Mucosa of descending colon (tissue), 3 donors: ENCODE measurements at places on chromosomes 4 and X. TPM values are rescaled to one million over a fixed set of nuclear protein-coding genes. Genes with fewer than 3 reads are reported as not detected.

Gene MAP3K15
- 0.16 TPM for total RNA-seq

Gene NUDT10
- total RNA-seq, result not detected

Gene CCDC160
- total RNA-seq, result not detected

Gene CT45A6
- not detected for total RNA-seq

GRCh38 chr4:185318679-185319078, 77.0 kb downstream of the LRP2BP start:
- DNase-seq, result no peak
